ENCODE measurements at places on chromosomes 11 and 22.

DNA sequence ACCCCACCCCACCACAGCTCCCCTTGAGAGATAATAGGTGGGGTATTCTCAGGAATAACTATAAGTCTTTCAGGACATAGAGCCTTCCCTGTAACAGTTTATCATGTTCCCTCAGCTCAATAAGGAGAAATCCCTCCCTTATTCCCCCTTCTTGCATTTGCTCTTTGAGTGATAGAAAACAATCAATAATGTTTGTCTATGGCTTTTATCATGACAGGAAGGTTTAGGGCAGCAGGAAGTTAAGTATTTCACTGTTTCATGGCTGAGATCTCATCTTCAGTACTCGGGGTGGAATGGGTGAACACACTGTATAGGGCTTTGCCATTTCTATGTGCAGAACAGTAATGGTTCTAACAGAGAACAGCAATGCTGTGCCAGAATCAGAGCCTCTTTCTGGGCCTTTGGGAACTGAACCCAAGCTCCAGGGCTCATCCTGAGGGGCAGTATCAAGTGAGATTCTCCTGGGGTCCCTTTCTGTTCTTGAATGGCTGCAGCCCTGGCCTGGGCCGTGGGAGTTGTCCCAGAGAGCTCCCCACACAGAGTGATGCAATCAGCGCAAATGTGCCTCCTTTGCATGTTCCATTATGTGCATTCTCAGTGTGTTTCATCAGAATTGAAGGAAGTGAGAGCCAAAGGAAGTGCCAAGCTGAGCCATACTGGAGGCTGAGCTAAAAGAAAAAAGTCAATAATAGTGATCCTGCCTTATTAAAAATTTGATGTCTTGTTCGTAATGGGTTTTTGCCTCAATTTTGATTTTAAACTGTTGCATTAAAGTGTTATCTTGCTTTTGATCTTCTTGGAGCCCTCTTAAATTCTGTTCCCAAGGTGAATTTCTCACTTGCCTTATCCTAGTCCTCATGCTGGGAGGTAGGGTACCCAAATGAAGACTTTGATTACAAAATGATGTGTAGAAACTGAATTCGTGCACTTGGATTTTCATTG, 2.9 kb upstream of the CYP2R1 start:
- DNase-seq: no peak

DNA sequence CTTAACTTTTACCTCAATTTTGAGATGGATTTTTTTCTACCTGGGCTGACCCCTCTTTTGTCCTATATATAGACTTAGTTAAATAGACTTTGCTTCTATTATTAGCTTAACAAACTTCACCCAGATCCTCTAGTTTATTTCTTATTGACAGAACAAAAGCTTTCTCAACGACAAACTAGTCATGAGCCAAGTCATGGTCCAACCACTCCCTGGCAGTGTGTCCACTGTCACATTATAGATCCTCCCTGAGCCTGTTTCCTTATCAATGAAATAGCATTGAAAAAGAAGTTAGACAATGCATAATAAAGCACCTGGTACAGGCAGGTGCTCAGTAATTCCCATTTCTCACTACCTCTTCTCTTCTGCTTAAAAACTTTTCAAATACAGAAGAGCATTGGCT, 155.1 kb downstream of the SPON1 start:
- no peak for DNase-seq

- DNase-seq: no peak
Measured at GRCh38 chr11:27319072-27319471, 43.9 kb downstream of the CCDC34 start.

GRCh38 chr11:6586434-6587359, 16.7 kb downstream of the RRP8 start:
- no peak for DNase-seq

DNA sequence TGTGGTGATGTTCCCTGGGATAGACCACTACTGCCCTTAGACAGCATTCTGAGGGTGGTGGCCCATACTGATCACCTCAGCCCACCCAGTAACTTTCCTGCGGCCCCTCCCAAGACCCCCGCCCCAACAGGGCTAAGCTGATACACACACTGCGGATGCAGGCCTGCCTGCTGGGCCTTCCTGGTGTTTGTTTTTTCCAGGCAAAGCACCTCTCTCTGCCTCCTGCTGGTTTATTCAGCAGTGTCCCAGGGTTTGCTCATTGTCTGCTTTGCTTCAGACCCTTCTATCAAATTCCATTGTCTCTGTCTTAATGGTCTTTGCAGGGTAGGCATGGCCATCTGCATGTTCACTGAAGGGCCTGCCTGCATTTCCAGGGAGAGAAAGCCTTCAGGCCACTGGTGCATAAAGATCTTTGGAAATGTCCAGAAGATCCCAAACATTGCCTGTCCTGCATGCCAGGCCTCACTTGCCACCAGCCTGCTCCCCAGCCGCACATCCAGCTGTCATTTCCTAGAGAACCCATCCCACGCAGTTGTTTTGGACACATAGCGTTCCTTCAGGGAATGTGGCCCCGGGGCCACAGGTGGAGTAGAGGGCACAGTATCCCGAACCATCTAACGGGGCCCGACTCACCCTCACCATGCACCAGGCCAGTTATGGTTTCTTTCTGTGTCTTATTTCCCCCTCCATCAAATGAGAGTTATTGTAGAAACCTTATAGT, 50.2 kb downstream of the BCR start:
- no peak for DNase-seq

DNA sequence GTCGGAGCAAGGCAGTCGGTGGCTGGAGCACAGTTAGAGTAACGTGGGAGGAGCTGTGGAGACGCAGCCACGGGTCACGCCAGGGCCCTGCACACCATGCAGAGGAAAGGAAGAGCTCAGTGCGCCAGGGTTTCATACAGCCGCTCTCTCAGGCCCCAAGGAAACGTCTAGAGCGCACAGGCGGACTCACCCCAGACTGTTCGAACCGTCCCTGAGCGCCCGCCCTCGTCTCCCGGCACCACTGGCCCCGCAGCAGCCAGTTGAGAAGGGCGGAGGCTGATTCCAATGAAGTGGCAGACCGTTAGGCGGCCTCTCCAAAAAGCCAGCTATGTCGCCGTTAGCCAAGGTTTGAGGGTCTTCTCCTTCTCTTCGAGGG, 483 bp upstream of the HYLS1 start:
- DNase-seq: peak; percentile 65

GRCh38 chr11:119223856-119224255, 17.7 kb downstream of the CBL start:
- no peak for DNase-seq

All from stimulated activated CD8-positive, alpha-beta memory T cell treated with anti-CD3 and anti-CD28 coated beads, Interleukin-4, amount 100 ng/mL, for 48 hours (primary cell).